Activated CD4-positive, alpha-beta memory T cell treated with anti-CD3 and anti-CD28 coated beads, Interleukin-2, amount 10 ng/mL, durations not matched to agents 7 days and 5 days (primary cell): ENCODE measurements at places on chromosomes 4 and X.
A peak's percentile ranks its signal among the peaks of the same experiment; 100 is the strongest.

- no peak for DNase-seq
These were observed 9.3 kb downstream of the PAGE4 start for GRCh38 chrX:49838374-49838773.

- peak; percentile 16 for DNase-seq
These were observed at the start of gene RNF128 for GRCh38 chrX:106726485-106727437. TSS of gene RNF128 (plus strand) at chrX:106726701. CDS start at chrX:106726914, 213 bp downstream.

GRCh38 chr4:121819216-121819965 is 4.3 kb downstream of the CCNA2 start:
- no peak for DNase-seq

- no peak for DNase-seq
These were observed 32.7 kb upstream of the PROM1 start for GRCh38 chr4:16116493-16116990.

GRCh38 chr4:83677656-83678055 is 141.7 kb downstream of the GPAT3 start:
- no peak for DNase-seq

GRCh38 chrX:1717373-1717772 is 102.5 kb downstream of the ASMT start:
- no peak for DNase-seq

GRCh38 chr4:109754093-109754857 is 24.4 kb upstream of the PLA2G12A start:
- DNase-seq: peak; percentile 32

- no peak for DNase-seq
These were observed 178.4 kb upstream of the NWD2 start for GRCh38 chr4:37066159-37066558.

DNA sequence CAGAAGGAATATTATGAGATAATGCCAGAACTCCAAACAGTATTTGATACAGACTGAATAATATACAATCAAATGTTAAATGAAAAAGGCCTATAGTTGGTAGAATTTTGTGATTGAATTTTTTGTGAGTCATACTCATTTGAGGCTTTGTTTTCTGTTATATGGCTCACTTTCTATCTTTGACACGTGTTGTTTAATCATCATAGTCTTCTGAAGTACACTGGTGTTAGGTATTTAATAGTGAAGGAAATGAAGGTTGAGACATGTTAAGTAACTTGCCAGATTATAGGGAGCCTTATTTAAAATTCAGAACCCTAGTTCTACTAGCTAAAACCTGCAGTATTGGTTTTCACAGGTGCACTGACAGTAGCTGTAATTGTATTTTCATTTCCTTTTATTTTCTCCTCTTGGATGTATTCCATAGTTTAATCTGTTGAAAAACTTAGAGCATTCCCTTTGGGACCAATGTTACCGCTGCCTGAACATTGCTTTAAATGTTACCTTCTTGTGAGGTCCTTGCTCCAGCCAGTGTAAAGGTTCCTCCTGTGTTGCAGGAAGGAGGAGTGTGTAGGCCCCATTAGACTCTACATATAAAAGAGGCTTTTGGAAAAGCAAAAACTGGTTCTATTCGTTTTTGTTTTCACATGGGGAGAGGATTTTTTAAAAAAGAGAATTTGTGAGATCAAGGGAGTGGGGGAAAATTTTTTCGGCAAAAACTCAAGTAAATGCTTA is 224.1 kb downstream of the ARHGAP10 start:
- DNase-seq: no peak

DNA sequence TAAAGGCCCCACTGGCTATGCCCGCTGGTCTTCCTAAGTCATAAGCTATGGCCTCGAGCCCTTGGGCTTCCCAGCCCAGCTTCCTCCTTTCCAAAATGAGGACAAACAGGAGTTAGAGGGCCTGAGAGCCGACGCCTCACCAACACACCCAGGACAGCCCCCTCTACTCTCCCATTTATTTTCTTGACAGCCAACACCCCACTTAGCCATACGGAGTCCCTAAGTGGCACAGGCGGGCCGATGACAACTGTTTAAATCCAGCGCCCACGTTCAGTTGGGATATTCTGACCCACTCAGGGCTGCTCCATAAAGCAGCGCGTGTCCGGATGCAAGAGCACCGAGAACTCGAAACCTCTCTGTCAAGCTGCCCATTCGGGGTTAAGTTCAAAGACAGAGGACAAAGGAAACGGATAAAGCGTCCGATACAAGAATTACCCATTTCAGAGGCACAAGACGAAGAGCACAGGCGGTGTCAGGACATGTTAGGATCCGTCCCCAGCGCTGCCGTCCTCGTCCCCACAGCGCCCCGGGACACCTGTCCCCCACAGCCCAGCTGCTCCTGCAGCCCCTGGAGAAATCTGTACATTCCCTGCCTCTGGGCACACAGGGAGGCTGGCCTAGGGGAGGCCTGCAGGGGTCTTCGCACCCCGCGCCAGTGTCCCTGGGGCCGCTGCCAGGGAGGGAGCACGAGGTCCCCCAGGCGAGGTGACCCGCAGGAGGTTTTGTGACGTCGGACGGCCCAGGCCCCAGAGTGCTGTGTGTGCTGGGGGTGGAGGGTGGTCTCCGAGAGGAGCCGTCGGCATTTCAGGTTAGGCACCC is 1.2 kb downstream of the PRKX start:
- DNase-seq: peak; percentile 18

- DNase-seq: no peak
These were observed 71.6 kb downstream of the MCUB start for GRCh38 chr4:109631532-109632108.

DNA sequence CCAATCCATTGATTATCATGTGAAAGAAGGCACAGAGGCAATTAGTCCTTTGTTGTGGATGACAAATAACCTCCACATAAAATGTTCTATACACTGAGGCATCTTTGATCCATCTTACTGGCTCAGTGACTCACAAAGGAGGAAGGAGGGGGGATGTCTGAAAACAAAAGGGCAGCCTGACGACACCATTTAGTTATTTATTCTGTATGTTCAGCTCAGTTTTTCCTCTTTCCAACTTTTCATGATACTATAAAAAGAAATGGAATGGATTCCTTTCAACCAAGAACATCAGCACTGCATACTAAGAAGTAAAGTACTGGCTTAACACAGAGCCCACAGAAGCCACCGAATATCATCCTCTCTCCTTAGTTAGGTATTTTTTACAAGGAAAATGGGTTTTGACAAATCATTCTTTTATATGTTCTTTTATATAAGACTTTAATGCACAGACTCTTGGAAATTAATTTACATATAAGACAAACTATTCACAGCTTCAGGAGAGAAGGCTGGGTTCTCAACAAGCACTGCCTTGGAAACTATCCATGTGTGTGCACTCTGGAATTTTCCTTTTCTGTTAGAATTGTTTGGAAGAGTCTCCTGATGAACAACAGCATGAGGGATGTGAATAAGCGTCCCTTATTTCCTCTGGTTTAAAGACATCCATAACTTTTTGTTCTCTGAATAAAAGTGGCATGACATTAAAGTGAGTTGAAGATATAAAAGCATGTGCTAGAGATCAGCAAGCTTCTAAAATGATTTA is 135.6 kb downstream of the TSPAN5 start:
- no peak for DNase-seq

- no peak for DNase-seq
These were observed 325.6 kb downstream of the ARHGAP10 start for GRCh38 chr4:148057516-148057915.

DNA sequence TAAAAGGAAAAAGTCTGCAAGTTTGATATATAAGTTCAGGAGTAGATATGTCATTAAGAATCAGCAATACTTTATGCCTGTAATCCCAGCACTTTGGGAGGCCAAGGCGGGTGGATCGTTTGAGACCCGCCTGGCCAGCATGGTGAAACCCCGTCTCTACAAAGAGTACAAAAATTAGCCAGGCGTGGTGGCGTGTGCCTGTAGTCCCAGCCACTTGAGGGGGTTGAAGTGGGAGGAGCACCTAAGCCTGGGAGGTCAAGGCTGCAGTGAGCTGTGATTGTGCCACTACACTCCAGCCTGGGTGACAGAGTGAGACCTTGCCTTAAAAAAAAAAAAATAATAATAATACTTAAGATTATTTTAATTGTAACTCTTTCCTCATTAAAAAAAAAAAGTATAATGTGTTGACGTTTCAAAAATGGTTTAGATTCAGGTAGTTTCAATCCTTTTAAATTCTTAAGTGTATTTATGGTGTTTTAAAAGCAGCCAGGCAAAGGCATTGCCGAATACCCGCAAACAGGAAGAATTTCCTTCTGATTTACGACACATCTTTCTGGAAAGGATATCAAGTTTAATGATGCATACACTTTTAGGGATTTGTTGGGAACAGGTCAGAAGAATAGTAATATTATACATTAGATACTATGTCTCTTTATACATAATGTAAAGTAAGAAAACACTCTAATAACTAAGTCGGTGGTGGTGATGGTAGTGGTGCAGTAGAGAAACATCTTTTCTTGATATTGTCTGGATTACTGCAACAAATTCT is 80.9 kb downstream of the KDM6A start:
- no peak for DNase-seq

- no peak for DNase-seq
These were observed 516.1 kb upstream of the DIPK2B start for GRCh38 chrX:45716750-45717149.

GRCh38 chrX:68718443-68718820 is 71.0 kb downstream of the STARD8 start:
- no peak for DNase-seq

GRCh38 chrX:80879143-80879542 is 69.5 kb upstream of the BRWD3 start:
- DNase-seq: no peak

- no peak for DNase-seq
These were observed 250.7 kb downstream of the CBR4 start for GRCh38 chr4:168759321-168759720.

- DNase-seq: no peak
These were observed 235.1 kb upstream of the HCCS start for GRCh38 chrX:10875995-10876394.

- peak; percentile 46 for DNase-seq
These were observed 433 bp upstream of the COQ2 start for GRCh38 chr4:83285055-83285407.

DNA sequence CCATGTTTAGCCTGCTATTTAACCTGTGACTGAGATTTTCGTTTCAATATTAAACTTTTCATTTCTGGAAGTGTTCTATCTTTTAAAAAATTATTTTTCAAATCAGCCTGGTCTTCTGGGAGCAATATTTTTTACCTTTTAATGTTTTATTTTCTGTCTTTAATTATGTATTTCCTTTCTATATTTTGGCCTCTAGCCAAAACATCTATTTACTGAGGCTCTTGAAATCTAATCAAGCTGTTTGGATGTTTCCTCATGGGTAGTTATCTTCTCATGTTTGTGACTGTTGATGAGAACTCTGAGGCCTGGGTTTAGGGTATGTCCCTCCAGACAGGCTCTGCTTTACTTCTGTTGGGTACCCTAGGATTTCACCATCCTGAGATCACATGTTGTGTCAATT is 10.3 kb upstream of the SLC10A4 start:
- DNase-seq: no peak

DNA sequence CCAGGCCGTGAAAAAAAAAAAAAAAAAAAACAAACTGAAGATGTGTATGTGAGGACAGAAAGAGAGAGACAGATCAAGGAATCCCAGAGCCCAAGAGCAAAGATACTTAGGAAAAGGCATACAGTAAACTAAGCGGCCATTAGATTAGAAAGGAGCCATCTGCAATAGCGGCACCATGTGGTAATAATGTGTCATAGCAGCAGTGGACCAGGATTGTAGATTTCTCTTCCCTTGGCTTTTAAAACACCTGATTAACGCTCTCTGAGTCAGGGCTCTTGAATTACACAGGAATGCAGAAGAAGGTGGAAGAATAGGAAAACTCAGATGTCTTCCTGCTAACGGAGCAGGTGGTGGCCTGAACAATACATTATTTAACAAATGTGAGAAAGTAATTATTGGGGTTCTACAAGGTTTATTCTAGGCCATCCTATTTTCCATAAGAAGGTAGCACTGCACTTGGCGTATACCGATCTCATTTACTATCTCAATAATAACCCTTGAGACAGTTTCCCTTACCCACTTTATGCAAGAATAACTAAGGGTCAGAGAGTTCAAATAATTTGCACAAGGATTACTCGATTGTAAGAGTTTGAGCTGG is 182.7 kb downstream of the KCNIP4 start:
- DNase-seq: peak; percentile 21

DNA sequence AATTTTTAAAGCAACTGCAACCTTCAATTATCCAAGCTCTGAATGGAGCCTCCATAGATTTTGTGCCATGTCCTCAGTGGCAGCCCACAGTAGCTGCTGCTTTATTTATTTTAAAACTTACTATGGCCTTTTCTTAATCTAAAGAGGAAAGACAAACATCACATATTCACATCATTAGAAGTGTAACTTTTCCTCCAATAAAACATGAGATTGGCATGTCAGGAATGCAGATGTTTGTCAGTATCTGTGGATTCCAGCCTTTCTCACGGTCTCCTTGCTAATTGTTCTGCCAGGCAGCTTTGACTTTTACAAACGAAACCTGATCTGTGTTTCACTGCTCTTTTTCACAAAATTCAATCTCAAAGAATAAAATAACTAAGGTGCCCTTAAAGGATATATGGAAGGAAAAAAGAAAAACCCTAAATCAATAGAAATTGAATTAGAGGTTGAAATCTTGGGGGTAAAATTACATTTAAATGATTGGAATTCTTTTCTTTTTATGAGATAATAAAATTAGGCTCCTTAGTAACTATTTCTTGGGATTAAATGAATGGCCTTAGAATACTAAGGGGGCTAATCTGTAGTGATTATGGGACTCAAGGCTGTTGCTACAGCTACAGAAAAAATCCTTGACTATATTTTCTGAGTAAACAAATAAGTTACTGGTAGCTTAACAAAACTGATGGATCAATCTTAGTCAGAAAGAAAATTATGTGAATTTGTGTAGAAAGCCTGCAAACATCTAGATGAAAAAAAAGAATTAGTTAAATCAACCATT is 151.3 kb downstream of the RTL9 start:
- no peak for DNase-seq

DNA sequence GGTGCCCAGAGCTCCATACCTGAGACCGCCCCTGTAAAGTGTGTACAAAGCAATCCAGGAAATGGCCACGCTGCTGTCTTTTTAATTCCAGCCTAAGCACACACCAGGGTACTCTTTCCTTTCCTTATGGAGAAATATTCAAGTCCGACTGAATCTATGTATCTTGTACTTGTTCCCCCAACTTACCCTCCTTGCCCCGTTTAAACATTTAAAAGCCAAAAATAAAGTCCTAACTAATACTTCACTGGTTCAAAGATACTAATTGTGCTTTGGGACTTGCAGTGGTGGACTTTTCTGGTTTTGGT is 731 bp upstream of the AMMECR1 start:
- DNase-seq: no peak

- no peak for DNase-seq
These were observed 49.7 kb upstream of the IGFBP7 start for GRCh38 chr4:57159866-57160265.

- DNase-seq: peak; percentile 68
These were observed 53.8 kb downstream of the ZFYVE28 start for GRCh38 chr4:2364654-2365053.

DNA sequence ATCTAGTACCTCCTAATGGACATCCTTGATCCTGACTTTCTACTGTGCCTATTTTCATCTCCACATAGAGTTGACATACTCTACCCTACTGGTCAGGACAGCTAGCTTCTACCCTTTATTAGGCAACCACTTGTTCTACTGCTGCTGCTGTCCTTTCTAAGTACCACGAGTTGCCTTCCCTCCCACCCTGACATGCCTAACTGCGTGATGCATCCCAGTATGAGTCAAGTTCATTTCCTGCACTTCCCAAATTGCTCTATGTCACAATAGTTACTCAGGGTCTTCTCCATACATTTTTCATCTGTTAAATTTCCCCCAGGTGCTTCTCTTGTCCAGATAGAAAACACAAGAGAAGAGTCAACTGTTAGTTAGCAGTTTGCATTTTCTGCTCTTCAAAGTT is 133.4 kb downstream of the TBC1D19 start:
- no peak for DNase-seq

GRCh38 chrX:45007598-45007997 is 134.6 kb downstream of the KDM6A start:
- no peak for DNase-seq
